ENCODE measurements at places on chromosomes 11 and 22.

GRCh38 chr11:316031-316701 is 2.3 kb downstream of the IFITM1 start:
- DNase-seq = no peak

DNA sequence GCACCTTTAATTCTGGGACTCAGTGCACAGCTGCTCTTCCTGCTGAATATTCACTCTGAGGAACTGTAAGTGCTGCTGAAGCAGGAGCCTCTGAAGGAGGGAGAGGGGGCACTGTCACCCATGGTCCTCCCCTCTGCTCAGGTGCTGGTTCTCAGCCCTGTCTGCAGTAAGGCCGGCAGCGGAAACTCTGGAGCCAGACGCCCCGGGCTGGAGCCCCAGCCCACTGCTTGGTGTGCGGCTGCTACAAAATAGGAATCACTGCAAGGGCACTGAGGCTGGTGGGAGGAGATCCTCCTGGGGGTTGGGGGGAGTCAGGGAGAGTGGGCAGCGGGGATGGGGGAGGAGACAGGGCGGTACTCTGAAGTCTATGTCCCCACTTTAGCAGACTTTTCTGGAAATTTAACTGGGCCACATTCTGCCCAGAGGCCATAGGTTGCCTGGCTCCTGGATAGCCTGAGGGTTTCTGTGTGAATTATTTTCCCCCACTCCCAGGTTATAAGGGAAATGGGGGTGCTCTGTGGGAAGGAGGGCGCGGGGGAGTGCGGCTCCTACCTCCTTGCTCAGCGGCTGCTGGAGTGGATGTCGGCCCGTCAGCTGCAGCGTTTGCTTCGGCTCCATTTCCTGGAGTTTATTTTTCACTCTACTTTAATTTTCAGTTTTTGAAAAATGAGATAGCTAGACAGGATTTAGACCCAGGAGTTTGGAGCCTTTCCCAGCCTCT is 33.6 kb downstream of the TBC1D22A start:
- no peak for DNase-seq

DNA sequence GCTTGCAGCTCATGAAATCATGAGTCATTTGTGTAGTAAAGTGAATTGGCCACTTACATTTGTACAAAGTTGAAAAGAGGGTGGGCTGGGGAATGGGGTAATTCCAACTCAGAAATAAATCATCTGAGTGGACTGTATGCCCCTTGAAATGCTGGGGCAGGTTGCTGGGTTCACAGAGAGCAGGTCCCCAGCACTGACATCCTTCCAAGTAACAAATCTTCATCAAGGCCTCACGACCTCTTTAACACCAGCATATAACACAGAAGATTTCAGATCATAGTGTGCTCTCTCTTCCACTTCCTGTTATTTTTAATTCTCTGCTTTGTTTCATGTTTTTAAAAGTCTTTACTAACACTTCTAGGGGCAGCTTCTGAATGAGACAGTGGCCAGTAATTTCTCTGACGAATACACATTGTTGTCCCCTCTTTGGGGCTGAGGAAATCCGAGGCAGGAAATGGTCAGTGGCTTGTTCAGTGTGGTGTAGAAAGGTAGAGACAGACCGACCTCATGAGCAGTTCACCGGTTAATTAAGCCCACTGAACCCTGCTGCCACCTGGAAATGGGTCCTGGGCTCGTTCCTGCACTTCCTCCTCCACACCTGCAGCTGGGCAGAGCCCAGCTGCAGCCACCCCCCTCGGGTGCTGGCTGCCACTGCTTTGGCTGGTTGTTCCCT is 127.7 kb downstream of the MAML2 start:
- no peak for DNase-seq

- no peak for DNase-seq
Measured at GRCh38 chr22:46287873-46288751, 8.6 kb upstream of the GTSE1 start.

DNA sequence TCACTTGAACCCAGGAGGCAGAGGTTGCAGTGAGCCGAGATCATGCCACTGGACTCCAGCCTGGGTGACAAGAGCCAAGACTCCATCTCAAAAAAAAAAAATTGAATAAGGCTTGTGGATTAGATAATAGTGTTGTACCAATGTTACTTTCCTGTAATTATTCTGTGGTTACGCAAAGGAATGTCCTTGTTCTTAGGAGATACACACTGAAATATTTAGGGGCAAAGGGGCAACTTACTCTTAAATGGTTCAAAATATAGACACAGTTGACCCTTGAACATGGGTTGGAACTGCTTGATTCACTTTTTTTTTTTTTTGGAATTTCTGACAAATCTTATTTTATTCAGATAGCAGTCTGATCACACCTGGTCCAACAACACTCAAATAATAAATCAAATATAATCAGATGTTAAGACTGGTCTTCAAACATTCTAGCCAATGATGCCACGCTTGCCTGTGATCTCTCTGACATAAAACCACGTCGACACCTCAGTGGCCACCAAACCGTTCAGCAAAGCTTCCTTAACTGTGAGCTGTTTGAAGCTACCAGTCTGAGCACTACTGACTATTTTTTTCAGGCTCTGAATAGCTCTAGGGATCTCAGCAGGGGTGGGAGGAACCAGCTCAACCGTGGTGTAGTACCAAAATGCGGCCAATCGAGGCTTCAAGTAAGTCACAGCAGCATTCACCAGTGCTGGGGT is 710 bp downstream of the ATP5MGL start:
- no peak for DNase-seq

DNA sequence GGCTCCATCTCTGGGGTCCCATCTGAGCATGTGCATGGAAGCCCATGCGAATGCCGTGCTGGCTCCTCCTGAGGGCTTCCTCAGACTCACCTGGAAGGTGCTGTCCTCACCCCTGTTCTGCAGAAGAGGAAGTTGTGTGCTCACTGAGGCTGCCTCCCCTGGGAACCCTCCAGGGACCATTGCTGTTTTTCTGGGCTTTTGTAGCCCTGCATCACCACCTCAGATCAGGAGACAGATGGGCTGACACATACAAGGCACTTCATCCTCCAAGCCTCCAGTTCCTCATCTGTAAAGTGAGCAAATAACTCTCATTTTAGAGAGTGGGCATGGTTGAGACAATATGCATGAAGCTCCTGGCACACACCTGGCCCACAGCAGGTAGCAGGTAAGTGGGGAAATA is 12.1 kb upstream of the LRRC32 start:
- no peak for DNase-seq

- DNase-seq = no peak
Measured at GRCh38 chr11:90701716-90702115, 478.9 kb upstream of the CHORDC1 start.

GRCh38 chr22:45317551-45318167 is 7.9 kb downstream of the FAM118A start:
- no peak for DNase-seq

DNA sequence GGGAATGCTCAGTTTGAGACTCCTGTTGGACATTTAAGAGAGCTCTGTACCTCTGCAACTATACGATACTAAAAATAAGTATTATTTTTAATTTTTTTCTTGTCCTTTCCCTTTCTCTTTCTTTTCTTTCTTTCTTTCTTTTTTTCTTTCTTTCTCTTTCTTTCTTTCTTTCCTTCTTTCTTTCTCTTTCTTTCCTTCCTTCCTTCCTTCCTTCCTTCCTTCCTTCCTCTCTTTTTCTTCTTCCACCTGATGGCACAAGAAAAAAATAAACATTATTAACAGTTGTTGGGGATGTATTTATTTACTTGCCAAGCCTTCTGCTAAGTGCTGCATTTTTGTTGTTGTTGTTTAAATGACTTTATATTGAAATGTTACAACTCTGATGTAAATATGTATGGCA is 39.5 kb downstream of the GRAMD1B start:
- DNase-seq = no peak

- no peak for DNase-seq
Measured at GRCh38 chr11:116901211-116901610, 63.8 kb upstream of the APOA1 start.

DNA sequence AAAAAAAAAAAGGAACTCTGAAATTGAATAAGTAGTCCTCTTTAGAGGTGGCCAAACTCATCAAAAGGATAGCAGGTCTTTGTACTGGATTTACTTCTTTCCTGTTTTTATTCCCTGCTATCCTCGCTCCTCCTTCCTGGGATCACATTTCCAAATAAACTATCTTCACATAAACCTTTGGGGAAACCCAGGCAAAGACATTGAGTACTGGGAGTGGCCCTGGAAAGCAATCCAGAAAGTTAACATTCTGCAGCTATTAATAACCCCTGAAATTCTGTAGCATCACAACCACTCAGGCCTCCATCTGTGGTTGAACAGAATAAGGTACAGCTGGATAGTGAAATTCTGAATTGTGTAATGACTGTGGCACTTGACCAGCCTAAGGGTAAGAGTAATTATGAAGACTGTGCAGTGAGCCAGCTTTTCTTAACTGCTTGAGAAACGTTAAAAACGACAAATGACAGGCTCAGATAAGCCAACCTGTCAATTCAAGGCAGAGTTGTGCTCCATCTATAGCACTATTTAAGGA is 58.8 kb downstream of the ISX start:
- no peak for DNase-seq

- no peak for DNase-seq
Measured at GRCh38 chr11:13924801-13925327, 37.7 kb upstream of the SPON1 start.

DNA sequence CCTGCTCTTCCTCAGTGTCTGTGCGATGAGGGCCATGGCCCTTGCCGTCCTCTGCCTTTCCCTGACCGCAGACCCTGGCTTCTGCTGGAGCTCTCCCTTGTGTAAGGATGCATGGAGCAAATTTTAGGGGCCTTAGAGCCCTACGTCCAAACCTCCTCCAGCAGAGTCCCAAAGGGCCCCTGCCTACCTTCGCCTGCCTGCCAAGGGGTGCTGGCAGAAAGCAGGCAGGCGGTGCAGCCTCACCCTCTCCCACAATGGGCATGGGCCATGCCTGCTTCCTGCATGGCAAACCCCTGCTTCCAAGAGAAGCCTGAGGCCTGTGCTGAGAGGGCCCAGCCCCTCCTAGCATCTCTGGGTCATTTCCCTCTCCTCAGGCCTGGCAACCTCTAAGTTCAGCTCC is 71.3 kb upstream of the FGF3 start:
- DNase-seq = no peak

DNA sequence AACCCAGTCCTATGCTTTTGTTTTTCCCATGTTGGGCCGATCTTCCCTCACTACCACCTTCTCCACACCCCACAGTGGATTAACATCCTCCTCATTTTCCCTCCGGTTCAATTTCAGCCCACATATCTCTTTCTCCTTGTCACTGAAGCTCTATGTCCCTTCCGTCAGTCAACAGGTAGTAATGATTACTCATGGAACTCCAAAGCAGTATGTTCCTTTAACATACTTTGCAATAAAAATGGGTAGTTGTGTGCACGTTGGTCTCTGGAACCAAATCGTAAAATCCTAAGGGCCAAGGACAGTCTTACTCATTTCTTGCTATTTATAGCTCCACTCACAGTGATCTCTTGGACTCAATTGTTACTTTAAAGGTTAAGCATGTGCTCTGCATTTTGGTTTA is 20.2 kb downstream of the AMOTL1 start:
- no peak for DNase-seq

DNA sequence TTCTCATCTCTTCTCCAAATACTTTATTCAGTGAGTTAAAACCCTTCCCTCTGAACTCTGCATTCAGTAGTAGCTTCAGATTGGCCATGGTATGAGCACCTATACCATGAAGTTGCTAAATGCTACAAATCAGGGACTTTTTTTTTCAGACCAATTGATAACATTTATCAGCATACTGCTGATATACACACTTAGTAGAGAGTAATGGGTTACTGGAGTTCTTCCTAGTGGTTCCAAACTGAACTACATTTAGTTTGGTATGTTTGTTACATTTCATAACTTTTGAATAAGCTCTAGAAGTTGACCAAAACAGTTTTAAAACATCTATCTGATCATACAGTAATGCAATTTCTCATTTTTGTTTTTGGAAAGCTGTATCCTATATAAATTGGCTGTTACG is 104.7 kb downstream of the DCDC1 start:
- no peak for DNase-seq

GRCh38 chr11:17179970-17180369 is 27.8 kb downstream of the PIK3C2A start:
- no peak for DNase-seq

DNA sequence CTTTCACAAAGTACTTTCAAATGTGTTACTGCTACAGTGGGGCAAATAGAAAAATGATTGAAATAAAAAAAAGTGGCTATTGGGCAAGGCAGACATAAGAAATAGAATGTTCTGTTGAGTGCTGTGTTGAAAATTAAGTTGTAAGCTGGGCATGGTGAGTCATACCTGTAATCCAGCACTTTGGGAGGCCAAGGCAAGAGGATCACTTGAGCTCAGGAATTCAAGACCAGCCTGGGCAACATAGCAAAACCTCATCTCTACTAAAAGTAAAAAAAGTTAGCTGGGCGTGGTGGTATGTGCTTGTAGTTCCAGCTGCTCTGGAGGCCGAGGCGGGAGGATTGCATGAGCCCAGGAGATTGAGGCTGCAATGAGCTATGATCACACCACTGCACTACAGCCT is 26.9 kb upstream of the LDHA start:
- DNase-seq = no peak

- DNase-seq = no peak
Measured at GRCh38 chr11:134878785-134879184, 466.7 kb upstream of the B3GAT1 start.

DNA sequence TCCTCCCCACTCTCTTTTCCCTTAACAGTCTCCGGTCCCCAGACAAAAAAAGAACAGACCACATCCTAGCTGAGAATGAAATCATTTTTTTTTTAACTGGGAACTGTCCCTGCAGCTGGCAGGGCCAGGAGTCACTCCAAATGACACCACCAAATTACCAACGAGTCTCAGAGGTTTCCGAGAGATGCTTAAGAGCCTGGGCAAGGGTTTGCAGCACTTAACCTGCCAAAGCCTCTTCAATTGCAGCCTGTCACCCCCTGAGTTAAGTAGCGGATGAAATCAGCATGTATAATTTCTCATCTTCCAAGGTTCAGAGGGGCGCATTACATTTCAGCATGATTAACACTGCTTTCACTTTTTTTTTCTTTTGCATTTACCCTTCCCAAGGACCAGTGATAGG is 71.8 kb downstream of the TENM4 start:
- no peak for DNase-seq

GRCh38 chr11:19345848-19346681 is 105.3 kb upstream of the E2F8 start:
- DNase-seq = no peak

DNA sequence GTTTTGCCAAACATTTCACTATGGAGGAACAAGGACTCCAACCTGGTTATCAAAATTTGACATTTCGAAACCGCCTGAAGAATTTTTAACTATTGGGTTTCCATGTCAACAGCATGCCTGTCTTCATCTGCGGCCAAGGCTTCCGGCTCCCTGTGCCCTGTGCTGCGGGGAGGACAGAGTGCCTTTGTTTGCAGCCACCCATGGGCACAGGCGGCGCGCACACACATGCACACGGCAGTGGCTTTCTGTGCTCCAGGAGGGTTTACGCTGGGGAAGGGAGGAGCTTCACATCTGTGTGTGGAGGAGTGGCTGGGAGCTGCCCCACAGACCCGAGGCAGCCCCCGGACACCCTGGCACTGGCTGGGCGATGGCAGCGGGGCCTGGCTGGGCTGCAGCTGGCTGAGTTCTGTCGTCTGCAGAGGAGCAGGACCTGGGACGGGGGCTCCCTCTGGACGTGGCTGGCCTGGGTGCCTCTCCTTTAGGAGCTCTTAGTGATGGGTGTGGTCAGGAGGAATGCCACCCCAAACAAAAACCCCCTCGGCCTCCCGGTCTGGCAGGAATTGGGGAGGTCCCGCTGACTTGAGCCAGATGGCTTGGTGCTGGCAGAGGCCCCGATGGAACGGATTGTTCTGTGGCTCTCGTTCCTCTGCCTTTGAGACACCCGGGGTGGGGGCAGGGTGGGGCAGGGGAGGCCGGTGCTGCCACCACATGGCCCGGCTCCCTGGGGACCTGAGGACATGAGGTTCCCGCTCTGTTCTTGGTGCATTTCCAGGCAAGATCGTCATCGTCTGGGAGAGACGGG is 1290.9 kb downstream of the BRD1 start:
- no peak for DNase-seq

All from activated CD4-positive, CD25-positive, alpha-beta regulatory T cell (primary cell).